ENCODE measurements at places on chromosomes 5 and 9.

GRCh38 chr5:31751610-31752009 lies 112.7 kb downstream of the PDZD2 start:
- DNase-seq: no peak

GRCh38 chr5:133467335-133467779 lies 145.0 kb downstream of the FSTL4 start:
- DNase-seq: no peak

DNA sequence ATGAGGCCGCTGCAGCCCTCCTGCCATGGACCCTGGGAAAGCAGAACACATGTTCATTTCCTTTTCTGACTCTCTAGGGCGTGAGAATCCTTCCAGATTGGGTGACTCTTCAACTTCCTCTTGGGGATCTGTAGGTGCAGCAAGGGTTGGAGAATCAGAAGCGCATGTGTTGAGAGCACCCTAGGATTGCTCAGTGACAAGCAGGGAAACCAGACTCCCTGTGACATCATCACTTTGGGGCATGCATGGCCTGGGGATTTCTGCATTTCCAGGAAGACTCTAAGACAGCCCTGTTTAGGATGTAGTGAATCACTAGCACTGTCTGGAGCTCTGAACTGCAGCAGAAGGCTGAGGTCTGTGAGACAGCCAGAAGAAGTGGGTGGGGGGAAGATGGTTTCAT lies 15.1 kb upstream of the LCP2 start:
- no peak for DNase-seq

DNA sequence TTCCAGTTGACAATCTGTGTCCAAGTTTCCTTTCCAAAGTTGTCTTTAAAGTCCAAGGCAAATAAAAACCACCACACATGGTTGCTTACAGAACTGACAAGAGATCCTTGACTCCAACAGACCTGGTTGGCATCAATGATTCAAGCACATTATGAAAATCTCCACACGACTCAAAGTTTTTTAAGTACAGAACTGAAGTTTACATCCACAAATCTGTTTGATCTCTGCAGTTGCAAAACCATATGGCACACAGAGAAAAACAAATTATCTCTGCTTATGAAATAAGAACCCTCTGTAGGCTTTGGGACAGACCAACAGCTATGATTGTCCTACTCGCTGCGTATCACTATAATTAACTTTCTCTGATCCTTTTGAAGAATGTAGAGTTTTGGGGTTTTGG lies 60.8 kb downstream of the MLLT3 start:
- no peak for DNase-seq

DNA sequence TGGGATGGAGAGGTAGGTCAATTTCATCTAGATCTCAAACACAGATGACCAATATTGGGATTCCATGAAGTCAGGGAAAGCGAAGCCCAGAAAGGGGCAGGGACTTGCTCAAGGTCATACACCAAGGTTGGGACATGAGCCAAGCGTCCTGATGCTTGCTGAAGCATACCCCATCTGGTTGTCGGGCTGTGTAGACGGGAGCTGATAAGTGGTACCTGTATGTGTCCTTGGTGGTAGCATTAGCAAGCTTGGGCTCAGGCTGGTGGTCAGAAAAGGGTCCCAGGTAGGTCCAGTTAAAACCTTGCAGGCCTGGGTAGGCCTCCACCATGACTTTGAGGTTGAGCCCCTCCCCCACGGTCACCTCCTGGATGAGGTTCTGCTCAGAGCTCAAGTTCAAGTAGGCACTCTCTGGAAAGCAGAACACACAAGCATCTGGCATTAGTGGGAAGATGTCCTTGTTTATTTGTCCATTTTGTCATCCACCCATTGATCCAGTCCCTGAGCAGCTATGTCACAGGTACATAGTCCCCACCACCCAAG lies 13.2 kb downstream of the CSF1R start:
- DNase-seq: no peak

- DNase-seq: peak; percentile 44
Measured at GRCh38 chr5:39822020-39822419, 397.2 kb upstream of the DAB2 start.

- no peak for DNase-seq
Measured at GRCh38 chr9:18009902-18010301, 431.0 kb downstream of the SH3GL2 start.

GRCh38 chr9:18022642-18023041 lies 443.8 kb downstream of the SH3GL2 start:
- no peak for DNase-seq

DNA sequence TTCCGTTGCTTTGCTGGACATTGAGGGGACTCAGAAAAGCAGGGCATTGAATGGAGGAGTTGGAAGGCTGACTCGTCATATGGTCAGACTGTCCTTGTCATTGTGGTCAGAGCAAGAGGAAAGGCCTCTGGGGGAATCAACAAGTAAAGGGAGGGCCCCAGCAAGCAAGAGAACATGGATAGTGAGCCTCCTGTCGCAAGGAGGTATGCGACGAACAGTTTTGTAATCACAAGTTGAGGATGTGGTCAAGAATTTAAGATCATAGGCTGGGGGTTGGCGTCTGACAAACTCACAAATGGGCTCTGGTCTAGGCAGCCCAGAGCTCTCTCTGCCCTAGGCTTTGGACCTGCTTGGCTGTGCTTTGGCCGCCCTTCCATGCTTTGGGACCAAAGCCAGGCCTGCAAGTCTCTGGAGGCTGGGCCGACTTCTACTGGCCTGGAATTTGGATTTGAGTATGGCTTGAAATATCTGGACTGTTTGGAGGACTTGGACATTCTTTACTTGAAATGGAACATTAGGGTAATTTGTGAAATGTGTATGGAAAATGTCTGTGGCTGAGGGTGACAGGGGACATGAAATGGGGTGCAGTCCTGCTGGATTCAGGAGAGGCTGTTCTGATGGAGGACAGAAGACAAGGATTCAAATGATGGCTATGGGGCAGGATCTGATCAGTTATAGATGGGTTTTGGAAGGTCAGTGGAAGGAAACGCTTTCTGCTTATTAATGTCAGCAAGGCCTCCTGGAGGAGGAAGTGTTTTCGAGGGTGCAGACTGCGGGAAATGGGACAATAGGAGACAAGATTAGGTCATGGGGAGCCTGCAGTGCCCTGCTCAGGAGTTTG lies 19.2 kb upstream of the NDST1 start:
- peak; percentile 57 for DNase-seq

DNA sequence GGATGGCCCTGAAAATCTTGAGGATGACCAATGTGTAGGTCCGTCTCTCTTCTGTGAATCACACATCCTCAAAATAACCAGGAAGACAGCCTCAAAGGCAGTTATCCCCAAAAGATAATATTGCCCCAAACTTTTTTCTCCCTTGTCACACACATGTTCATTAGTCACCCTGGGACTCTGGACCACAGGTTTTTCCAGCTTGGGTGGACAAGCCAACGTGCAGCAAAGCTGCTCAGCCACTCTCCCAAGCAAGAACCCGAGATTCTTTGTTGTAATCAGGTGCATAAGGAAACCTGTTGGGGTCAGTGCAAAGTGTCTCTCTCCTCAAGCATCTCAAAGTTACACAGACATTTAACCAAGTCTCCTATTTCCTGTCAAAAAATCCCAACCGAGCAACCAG lies 196.6 kb downstream of the GNA14 start:
- DNase-seq: no peak

- no peak for DNase-seq
Measured at GRCh38 chr9:6200761-6201160, 14.8 kb upstream of the IL33 start.

GRCh38 chr5:125274938-125275724 lies 528.7 kb upstream of the ZNF608 start:
- peak; percentile 86 for DNase-seq

GRCh38 chr9:20357037-20357432 lies 265.3 kb downstream of the MLLT3 start:
- DNase-seq: peak; percentile 7

DNA sequence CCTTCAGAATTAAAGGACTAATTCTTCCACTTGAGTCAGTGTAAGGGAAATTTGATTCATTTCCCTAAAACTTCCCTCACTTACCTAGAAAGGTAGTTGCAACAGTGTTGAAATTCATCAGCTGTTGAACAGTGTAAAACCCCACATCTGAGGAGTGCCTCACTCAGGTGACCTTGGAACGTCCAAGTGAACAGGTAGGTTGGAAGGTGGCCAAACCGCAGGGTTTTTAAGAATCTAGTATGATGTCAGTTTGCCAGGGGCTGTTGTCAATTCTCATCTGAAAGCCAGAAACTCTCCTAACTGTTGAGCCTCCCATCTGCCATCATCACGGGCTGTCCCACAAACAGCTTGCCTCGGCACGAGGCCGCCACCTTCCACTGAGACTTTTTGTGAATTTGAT lies 105.7 kb downstream of the TMEM174 start:
- DNase-seq: no peak

- no peak for DNase-seq
Measured at GRCh38 chr9:98823666-98824334, 16.3 kb downstream of the GALNT12 start.

GRCh38 chr5:127705120-127705892 lies 2.1 kb downstream of the CCDC192 start:
- DNase-seq: peak; percentile 83

DNA sequence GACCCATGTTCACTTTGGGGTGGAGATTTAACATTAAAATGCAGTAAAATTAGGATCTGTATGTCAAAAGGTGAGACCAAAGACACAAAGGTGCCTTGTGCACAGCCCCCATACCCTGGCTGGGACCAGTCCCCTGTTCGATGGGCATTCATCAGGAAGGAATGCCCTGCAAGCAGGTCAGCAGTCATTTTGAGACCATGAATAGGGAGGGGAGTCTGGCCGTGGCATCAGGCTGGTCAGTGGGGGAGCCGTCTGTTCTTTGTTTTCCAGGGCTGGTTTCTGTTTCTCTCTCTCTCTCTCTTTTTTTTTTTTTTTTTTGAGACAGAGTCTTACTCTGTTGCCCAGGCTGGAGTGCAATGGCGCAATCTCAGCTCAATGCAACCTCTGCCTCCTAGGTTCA lies 68.9 kb upstream of the GOLM1 start:
- DNase-seq: no peak

GRCh38 chr5:166746506-166746905 lies 1544.9 kb upstream of the WWC1 start:
- peak; percentile 56 for DNase-seq

DNA sequence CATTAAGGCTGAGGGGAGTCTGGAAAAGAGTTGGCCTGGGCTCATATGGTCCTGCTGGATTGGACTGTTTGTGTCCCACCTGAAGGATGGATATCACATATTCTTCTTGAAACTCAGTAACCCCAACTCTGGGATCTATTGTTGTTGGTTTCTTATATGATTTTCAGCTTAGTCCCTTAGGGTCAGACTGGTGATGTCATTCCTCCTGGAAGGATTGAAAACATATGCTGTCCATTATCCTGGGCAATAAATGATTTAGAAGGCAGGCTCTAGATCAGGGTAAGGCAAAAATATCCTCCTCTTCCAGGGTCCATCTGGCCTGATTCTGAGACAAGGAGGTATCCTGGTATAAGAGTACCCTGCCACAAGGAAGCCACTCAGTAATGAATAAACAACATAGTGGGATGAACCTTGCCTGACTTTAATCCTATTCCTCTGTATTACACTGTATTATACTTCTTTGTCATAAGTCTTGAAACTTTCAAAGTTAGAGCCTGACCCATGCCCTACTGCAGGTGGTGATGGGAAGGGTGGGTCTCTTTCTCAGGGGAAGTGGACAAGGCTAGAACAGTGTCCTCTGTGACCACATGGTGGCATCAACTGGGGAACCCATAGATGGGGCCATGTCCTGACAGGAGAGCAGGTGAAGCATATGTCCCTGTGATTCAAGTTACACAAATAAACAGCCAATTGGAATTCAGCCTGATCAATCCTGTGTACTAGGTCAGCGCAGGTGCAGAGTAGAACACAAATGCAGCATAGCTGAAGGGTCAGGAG lies 454.4 kb upstream of the TRPC7 start:
- no peak for DNase-seq

- DNase-seq: no peak
Measured at GRCh38 chr9:101739311-101739710, 864 bp upstream of the GRIN3A start.

- peak; percentile 95 for DNase-seq
Measured at GRCh38 chr9:81028504-81028903, 660.8 kb downstream of the TLE1 start.

GRCh38 chr9:91117959-91118703 lies 243.6 kb downstream of the AUH start:
- peak; percentile 86 for DNase-seq
